ENCODE measurements at places on chromosomes 2 and 18.

DNA sequence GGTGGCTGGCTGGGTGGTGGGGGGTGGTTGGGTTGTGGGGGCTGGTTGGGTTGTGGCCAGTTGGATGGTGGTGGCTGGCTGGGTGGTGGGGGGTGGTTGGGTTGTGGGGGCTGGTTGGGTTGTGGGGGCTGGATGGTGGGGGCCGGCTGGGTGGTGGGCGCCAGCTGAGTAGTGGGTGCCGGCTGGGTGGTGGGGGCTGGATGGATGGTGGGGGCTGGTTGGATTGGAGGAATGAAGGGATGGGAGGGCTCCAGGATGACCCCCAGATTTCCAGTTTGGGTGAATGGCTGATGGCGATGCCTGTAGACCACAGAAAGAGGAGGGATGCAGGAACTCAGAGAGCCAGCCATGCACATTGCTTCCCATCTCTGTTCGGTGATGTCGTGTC is 26.8 kb upstream of the GPR17 start:
- DNase-seq: peak; percentile 21

GRCh38 chr2:74954500-74954874 is 4.0 kb upstream of the POLE4 start:
- no peak for DNase-seq

GRCh38 chr2:236980961-236981360 is 104.7 kb upstream of the COPS8 start:
- DNase-seq: no peak

GRCh38 chr18:42168907-42169306 is 213.9 kb downstream of the PIK3C3 start:
- DNase-seq: no peak

- peak; percentile 47 for DNase-seq
These were observed 590.8 kb upstream of the ID2 start for GRCh38 chr2:8090748-8091700.

GRCh38 chr18:44887227-44887631 is 206.5 kb downstream of the SETBP1 start:
- DNase-seq: no peak

DNA sequence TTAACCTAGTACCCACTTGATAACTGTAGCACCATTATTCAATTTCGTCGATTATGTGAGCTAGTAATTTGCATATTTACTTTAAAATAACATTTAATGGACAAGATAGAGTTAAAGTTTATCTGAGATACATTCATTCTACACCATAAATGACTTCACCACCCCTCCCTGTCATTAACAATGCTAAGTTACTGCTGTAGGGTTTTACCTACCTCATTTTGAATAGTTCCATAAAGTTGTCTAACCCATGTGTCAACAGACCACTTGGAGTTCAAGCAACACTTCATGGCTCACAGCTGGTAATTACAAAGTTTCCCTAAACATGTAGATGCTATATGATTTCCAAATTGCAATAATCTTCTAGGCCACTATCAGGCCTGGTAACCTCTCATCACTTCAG is 127.4 kb upstream of the CYP26B1 start:
- DNase-seq: no peak

DNA sequence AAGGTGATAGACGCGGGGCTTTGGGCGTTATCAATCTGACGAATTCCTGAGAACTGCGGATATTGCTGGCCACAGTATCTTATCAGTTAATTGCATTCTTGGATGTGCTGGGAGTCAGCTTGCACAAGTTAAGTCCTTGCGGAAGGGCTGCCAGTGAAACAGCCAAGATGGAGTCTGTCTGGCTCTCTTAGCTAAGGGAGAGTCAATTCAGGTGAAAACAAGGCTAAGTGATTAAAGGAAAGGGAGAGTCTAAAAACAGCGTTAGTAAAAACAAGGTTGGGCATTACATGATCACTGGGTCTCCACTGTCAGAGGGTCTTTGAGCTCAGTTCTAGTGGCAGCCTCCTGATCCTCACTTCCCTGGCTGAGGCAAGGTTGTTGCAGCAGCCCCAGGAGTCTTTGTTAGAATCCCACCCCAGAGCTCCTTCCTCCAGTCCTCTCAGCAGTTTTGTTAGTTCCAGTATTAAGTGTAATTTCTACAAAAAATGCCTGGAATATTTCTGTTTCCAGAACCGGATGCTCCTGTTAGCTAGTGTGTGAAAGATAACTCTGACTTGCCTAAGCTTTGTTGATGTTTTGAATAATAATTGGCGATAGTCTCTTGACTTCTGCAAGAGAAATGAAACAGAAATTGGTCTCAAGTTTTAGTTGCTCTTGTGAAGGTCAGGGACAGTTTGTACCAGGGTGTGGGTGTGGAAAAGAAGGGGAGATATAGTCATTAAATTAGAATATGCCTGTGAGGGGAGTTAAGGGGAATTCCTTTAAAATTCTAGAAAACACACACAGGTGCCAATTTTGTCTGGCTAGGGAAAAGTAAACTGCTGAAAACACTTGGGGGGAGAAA is 10.6 kb downstream of the CFLAR start:
- no peak for DNase-seq

DNA sequence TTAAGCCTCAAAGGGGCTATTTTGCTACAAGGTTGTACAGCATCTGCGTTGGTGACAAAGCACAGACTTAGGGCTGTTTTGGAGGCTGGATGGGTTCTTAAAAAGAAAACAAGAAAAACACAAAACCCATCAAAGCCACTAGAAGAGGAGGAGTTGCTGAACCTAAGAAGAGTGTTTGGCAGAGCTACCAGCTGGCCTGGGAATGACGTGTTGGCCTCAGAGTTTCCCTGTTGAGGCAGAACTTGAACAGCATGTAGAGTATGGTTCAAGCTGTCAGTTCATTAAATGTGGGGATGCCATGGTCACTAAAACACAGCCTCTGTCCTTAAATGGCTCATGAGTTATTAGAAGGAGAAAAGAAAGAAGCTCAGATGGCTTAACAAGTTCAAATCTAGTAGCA is 162.5 kb downstream of the TTC32 start:
- DNase-seq: no peak

- no peak for DNase-seq
These were observed 360.3 kb downstream of the LRP1B start for GRCh38 chr2:141770530-141770929.

DNA sequence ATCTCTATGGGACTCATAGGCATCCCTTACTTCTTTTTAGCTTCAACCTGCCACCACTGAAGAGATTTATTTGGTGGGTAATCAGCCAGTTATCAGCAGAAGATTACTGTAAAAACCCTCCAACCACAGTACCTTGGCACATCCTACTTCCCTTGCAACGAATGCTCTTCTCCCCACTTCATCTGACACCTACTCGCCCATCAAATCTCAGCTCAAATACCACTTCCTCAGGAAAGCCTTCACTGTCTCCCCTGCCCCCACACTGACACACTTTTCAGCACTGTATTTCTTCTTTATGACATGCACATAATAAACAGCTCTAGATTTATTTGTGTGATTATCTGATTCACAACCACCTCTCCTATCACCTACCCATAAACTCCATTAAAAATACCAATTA is 3.1 kb downstream of the KDSR start:
- no peak for DNase-seq

GRCh38 chr2:100207411-100207885 is 65.1 kb upstream of the AFF3 start:
- no peak for DNase-seq

GRCh38 chr2:213932-214693 is 49.7 kb downstream of the SH3YL1 start:
- no peak for DNase-seq

- peak; percentile 40 for DNase-seq
These were observed 100.2 kb downstream of the TWIST2 start for GRCh38 chr2:238947920-238948710.

DNA sequence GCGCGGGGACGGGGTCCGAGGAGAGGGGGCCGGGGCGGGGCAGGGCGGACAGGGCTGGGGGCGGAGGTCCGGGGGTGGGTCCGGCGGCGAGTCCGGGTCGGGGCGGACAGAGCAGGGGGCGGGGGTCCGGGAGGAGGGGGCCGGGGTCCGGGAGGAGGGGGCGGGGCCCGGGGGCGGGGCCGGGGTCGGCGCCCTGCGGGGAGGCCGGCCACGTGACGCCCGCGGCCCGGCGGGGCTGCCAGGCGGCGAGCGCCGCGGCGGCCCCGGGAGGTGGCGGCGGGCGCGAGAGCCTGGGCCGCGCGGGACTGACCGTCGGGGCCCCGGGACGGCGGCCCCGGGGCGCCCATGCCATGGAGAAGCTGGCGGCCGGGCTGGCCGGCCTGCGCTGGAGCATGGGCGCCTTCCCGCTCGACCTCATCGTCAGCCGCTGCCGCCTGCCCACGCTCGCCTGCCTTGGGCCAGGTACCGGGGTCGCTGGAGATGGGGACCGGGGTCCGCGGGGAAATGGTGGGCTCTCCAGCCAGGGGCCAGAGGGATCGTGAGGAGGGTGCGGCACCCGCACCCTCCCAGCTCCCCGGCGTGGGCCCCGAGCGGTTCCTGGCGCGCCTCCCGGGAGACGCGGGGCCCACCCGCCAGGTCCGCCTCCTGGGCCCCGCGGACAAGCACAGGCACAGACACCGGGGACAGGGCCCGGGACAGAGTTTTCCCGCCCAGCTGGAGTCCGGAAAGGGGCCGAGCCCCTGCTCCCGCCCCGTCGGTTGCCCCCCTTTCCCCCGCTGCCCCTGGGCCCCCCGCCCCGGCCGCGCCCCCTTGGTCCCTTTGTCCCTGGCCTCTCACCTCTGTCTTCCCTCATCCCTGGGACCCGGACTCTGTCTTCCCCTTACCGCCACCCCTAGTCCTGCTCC is at the start of gene GAREM2:
GAREM2 (plus strand) TSS at position 218 of the 905 bp plus-strand sequence; CDS start at position 351, 133 bp downstream.
- peak; percentile 50 for DNase-seq

GRCh38 chr18:12429556-12429955 is 21.8 kb downstream of the PRELID3A start:
- DNase-seq: no peak

DNA sequence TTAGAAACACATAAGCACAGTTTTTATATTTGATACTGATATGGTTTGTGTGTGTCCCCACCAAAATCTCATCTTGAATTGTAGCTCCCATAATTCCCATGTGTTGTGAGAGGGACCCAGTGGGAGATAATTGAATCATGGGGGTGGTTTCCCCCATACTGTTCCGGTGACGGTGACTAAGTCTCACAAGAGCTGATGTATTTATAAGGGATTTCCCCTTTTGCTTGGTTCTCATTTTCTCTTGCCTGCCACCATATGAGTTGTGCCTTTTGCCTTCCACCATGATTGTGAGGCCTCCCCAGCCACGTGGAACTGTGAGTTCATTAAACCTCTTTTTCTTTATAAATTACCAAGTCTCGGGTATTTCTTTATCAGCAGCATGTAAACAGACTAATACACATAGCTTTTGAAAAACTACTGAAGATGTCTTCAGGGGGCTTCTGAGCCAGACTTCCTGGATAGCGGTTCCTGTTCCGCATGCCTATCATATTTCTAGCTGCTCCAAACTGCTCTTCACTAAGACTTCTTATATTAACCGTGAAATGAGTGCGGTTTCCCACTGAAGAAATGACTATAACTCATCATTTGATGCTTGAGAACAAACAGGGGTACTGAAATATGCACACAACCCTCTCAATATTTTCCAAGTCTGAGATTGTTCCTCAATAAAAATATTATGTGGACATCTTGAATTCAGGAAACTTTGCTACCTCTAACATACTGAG is 75.8 kb downstream of the SPHKAP start:
- DNase-seq: no peak

- no peak for DNase-seq
These were observed 341.1 kb downstream of the ARL6IP6 start for GRCh38 chr2:153059338-153060052.

- peak; percentile 63 for DNase-seq
These were observed 75.3 kb downstream of the NFATC1 start for GRCh38 chr18:79471046-79471445.

DNA sequence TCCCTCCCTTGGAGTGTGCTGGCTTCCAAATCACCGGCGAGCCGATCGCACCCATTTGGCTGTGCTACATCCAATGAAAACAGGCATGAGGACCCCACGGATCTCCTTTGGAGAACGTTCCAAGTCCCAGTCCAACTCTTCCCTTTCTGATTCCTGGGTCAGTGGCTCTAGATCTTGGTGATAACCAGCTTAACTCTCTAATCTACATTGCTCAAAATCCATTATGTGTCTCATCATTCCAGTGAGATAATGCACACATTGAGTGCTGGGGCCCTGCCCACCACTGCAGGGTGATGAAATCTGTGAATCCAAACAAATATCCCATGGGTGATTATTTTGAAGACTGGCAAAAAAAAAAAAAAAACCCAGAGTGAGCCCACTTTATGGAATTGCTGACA is 232.7 kb upstream of the COPS8 start:
- DNase-seq: no peak

DNA sequence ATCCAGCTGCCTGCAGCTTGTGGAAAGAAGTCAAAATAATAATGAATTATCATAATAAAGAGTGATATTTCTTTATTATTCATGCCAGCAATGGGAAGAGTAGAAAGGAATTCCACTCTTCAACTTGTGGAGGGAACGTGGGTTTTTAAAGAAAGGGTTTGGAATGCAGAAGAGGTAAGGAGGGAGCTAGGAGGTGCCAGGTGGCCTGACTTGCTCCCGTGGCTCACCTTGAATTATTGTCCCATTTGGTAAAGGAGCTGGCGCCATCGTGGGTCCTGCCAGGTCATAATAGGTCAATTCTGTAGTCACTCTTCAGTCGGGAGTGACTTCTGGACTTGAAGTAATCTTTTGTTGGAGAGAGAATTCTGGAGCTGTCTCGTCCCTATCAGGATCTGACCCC is 95.2 kb upstream of the BARD1 start:
- no peak for DNase-seq

DNA sequence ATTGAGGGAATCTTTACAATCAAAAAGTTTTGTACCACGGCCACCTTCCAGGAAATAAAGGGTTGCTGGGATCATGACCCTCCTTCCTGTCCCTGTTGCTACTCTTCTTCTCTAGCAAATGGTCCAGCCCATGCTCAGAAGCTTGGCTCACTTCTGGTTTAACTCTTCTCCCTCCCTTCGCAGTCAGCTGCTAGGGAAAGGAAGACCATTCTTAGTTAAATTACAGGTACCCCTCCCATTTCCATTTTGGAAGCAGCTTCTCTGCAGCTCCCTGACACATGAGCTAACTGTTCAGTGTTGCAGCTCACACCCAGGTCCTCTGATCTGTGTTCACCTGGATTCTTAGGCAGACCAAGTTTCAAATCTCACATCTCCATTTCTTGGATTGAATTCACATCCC is 100.3 kb downstream of the DOCK10 start:
- DNase-seq: no peak

DNA sequence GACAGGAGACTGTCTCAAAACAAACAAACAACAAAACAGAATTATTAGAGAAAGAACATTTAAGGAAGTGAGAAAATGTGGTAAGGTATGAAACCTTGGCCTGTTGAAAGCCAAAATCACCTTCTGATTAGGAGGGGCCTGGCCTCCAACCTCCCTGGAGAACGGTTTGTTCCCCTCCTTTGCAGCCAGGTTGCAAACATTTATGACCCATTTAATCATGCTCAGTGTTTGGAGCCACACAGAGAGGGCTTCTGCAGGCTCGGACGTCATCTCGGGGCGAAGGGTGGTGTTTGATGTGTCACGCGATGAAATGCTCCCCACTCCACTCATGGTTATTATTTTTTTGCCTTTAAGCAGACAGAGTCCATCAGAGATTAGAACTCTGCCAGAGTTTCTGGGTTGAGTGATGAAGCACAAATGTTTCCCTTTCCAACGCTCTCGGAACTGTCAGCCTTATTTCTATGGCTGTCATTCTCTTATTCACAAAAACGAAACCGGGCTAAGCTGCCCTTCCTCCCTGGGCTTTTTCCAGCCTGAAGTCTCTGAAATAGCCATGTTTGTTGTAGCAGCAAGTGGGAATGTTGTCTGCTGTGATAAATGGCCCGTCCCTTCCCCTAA is 33.6 kb upstream of the ROCK2 start:
- DNase-seq: no peak

- DNase-seq: no peak
These were observed 6.4 kb downstream of the TWIST2 start for GRCh38 chr2:238854246-238854645.

- DNase-seq: no peak
These were observed 100.1 kb downstream of the MYOM1 start for GRCh38 chr18:3119401-3120341.
